ENCODE measurements at places on chromosomes 7 and 10. TPM values are rescaled to one million over a fixed set of nuclear protein-coding genes. Genes with fewer than 3 reads are reported as not detected.

DNA sequence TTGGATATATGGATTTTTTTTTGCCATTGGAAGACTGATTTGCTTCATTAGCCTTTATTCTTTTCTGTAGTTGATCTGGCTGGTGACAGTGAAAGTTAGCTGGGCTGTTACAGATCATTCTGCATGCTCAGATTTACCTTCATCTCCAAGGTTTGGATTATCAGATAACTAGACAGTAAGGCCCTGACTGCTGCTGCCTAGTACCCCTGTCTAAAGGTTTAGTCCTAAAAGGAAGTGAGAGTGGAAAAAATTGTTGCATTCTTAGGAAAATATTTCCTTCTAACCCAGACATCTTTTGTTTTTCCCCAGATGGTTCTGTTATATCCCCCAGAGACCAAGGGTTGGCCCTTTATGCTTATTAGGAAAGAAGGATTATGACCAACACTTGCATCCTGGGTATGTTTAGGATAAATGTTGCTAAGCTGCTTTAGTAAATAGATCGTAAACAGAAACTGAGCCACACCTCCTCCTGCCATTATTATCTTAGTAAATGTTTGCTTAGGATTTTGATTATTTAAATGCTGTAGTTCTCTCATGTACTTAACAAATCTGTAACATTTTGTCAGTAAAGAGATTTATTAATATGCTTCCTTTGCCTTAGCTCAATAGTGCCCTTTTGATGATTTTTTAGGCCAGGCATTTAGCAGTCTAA, 44.4 kb downstream of the MCU start:
- no peak overlapping the region for H3K4me3 ChIP-seq
- no peaks in the 10 kb centered on the region for H3K27me3 ChIP-seq
- H3K27ac ChIP-seq, result peak overlapping the region; percentile 41
- DNase-seq, result no peak
- peaks cover 7% of the 10 kb centered on the region for H3K4me1 ChIP-seq
- no peaks in the 10 kb centered on the region for H3K36me3 ChIP-seq

DNA sequence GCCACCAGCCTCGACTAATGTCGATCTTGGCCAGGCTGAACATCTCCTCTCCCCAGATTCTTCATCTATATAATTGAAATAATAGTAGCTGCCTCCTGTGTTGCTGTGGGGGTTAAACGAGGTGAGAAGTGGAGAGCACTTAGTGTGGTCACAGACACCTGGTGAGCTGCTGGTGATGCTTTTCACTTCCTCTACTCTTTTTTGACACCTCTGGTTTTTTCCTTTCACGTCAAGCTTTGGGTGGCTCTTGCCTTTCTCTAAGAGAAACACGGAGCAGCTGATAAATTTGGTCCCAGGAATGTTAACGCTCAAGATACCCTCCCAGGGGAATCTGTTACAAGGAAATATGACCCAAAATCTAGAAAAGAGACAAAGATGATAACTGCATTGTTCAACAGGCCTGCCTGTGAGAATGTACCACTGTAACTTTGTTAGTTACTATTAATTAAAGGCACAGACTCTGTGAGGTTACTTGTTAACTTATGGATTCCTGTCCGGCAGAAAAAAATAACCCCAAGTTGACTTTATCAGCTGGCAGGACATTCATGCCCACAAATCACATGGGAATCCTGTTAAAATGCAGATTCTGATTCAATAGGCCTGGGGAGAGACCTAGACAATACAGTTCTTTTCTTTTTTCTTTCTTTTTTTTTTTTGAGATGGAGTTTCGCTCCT, 9.5 kb upstream of the NPFFR1 start:
- H3K27me3 ChIP-seq, result no peaks in the 10 kb centered on the region
- H3K36me3 ChIP-seq, result no peaks in the 10 kb centered on the region
- no peak for DNase-seq
- H3K4me3 ChIP-seq, result no peak overlapping the region
- no peak overlapping the region for H3K27ac ChIP-seq
- H3K4me1 ChIP-seq, result peaks cover 10% of the 10 kb centered on the region

DNA sequence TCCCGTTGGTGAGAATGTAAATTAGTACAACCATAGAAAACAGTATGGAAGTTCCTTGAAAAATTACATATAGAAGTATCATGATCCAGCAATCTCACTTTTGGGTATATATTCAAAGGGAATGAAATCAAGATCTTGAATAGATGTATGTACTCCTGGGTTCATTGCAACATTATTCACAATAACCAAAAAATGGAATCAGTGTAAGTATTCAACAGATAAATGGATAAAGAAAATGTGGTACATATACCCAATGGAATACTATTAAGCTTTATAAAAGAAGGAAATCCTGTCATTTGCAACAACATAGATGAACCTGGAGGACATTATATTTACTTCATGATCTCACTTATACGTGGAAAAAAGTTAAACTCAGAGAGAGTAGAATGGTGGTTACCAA, 86.8 kb downstream of the TRIM24 start:
- no peaks in the 10 kb centered on the region for H3K4me1 ChIP-seq
- DNase-seq, result no peak
- no peak overlapping the region for H3K4me3 ChIP-seq
- no peaks in the 10 kb centered on the region for H3K27me3 ChIP-seq
- H3K27ac ChIP-seq, result no peak overlapping the region

GRCh38 chr10:130877126-130877525, 434.4 kb downstream of the TCERG1L start:
- H3K27me3 ChIP-seq, result no peaks in the 10 kb centered on the region
- H3K4me1 ChIP-seq, result no peaks in the 10 kb centered on the region
- no peak overlapping the region for H3K4me3 ChIP-seq
- no peak for DNase-seq
- no peak overlapping the region for H3K27ac ChIP-seq

GRCh38 chr7:76394957-76395356, 14.5 kb downstream of the SSC4D start:
- no peaks in the 10 kb centered on the region for H3K36me3 ChIP-seq
- H3K27me3 ChIP-seq, result no peaks in the 10 kb centered on the region
- no peak overlapping the region for H3K27ac ChIP-seq

DNAJB9 gene
- 362 TPM for total RNA-seq

DNA sequence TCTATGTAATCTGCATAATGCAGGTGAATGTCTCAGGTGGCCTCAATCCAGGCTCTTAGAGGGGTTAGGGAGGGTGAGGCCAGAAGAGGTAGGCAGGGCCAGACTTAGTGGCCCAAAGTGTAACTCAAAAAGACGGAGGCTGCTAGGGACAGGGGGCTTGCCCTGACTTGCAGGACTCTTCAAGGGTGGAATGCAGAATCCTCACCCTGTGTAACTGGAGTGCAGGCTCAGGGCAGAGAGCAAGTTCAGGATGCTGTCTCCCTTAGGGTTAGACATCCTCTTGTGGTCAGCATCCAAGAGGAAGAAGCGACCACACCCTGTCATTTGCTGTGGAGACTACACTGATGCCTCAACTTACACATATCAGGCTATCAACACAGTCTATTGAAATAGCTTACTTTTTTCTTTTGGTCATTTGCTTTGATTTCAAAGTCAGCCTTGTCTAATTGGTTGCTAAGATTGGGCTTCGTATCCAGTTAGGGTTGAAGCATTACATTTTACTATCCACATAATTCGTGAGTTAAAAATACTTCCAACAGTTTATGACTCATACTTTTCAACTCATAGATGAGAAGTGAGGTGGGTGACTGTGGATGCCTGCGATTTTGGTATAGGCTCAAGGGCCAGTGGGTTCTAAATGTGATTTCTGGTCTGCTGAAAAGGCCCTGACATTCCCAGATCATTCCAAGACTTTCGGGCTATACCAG, 563.6 kb downstream of the SUGCT start:
- H3K36me3 ChIP-seq, result no peaks in the 10 kb centered on the region
- H3K4me1 ChIP-seq, result no peaks in the 10 kb centered on the region
- no peak overlapping the region for H3K27ac ChIP-seq
- no peak overlapping the region for H3K4me3 ChIP-seq
- H3K27me3 ChIP-seq, result no peaks in the 10 kb centered on the region
